Effector CD8-positive, alpha-beta T cell (primary cell): ENCODE measurements at places on chromosomes 2 and 18.

- DNase-seq = no peak
Measured at GRCh38 chr2:27792759-27793158, 21.2 kb downstream of the MRPL33 start.

GRCh38 chr2:119841550-119841949, 81.8 kb downstream of the PTPN4 start:
- DNase-seq = no peak

GRCh38 chr2:205850611-205851010, 168.3 kb downstream of the NRP2 start:
- DNase-seq = no peak

DNA sequence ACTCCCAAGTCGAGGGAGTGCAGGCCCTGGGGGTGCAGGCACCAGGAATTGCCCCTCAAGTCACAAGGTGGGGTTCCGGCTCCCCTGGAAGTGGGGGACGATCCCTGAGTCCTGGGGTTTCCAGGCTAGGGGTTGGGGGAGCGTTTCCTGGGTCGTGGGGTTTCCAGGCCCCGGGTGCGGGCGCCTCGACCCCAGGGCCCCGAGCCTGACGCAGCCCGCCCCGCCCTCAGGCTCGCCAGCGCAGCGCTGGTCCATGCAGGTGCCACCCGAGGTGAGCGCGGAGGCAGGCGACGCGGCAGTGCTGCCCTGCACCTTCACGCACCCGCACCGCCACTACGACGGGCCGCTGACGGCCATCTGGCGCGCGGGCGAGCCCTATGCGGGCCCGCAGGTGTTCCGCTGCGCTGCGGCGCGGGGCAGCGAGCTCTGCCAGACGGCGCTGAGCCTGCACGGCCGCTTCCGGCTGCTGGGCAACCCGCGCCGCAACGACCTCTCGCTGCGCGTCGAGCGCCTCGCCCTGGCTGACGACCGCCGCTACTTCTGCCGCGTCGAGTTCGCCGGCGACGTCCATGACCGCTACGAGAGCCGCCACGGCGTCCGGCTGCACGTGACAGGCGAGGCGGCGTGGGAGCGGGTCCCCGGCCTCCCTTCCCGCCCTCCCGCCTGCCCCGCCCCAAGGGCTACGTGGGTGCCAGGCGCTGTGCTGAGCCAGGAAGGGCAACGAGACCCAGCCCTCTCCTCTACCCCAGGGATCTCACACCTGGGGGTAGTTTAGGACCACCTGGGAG, 12.0 kb downstream of the SIGLEC15 start:
- peak; percentile 2 for DNase-seq

GRCh38 chr2:212928681-212929080, 222.7 kb downstream of the IKZF2 start:
- DNase-seq = no peak

DNA sequence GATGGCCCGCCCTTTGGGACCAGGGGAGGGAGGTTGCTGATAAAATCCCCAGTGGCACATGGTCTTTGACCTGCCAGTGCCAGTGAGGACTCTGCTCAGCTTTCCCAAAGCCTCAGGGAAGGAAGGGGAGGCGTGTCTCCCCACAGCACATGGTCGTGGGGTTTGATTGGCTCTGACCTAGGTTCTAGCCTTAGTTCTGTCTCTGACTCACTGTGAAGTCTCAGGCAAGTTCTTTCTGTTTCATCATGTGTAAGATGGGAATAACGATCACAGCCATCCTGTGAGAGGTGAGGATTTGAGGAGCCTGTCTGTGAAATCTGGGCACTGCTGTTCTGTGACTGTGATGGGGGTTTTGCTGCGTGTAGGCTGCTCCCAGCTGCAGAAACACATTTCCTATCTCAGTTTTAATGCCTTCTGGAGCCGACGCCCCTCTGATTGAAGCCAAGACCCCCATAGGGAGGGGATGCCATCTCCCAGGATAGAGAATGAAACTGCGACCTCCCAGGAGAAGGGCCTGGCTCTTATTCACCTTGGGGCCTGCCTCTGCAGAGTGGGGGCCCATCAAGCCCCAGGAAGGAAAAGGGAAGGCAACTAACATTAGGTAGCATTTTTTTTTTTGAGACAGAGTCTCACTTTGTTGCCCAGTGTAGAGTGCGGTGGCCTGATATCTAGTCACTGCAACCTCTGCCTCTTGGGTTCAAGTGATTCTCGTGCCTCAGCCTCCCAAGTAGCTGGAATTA, 84.0 kb downstream of the DDX1 start:
- no peak for DNase-seq

- DNase-seq = no peak
Measured at GRCh38 chr2:122831649-122832048, 1076.2 kb downstream of the TSN start.

GRCh38 chr2:10048501-10049171, 5.3 kb downstream of the KLF11 start:
- DNase-seq = no peak

DNA sequence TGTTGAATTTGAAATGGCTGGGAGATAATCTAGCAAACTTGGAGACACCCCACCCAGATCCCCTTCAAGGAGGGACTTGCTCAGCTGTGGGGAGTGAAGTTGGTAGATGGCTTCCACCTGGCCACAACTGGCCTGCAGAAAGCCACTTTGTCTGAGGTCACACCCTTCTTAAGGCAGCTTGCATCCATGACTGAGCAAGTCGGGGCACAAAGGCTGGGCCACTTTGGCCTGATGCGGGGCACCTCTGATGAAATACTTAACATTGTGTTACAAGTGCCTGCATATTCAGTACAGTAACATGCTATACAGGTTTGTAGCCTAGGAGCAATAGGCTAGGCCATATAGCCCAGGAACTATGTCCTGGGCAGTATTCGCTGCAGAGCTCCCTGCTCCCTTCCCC, 13.4 kb upstream of the RPL37A start:
- DNase-seq = no peak

GRCh38 chr2:126843081-126843480, 55.6 kb upstream of the TEX51 start:
- DNase-seq = no peak

- DNase-seq = no peak
Measured at GRCh38 chr2:16962505-16962904, 296.9 kb upstream of the CYRIA start.

GRCh38 chr2:225865468-225865867, 466.0 kb downstream of the NYAP2 start:
- no peak for DNase-seq

DNA sequence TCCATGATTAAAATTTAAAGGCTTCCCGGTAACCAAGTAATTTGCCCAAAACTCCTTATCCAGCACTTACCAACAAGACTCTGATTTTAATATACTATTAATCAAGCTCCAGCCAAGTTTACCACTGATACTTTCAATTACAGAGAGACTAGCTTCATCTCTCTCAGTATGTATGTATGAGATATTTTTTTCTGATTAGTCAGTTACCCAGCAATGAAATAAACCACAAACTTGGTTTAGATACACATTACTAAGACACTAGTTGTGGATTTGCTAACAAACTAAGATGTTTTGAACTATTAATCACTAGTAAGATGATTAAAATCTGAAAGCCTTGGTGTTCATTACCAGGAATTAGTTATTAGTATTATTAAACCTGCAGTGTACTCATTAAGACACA, 1272.2 kb upstream of the ACVR2A start:
- no peak for DNase-seq

GRCh38 chr2:46248171-46248570, 49.0 kb upstream of the EPAS1 start:
- DNase-seq = no peak

DNA sequence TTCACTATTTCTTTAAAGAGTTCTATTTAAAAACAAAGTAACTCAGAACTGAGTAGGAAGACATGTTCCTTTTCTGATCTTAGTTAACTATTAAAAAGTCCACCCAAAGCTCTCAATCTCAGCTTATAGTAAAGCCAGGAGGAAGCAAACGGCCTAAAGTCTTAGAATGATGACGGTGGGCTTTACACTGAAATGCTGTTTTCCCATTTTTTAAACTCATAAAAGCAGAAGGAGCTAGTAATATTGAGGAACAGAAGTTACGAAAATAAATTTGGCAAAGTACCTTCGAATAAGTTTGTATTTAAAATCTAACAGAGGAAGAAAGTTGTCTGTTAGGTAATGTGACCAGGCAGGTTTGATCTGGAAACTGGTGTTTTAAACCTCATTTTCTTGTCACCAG, 111.1 kb downstream of the ZNF532 start:
- no peak for DNase-seq

DNA sequence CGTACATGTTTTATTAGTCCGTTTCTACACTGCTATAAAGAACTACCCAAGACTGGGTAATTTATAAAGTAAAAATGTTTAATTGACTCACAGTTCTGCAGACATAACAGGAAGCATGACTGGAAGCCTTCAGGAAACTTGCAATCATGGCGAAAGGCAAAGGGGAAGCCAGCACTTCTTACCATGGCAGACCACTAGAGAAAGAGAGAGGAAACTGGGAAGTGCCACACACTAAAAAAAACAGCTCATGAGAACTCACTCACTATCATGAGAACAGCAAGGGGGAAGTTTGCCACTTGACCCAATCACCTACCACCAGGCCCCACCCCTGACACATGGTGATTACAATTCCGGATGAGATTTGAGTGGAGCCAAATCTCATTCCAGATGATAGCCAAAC, 466.2 kb downstream of the IRS1 start:
- DNase-seq = no peak

DNA sequence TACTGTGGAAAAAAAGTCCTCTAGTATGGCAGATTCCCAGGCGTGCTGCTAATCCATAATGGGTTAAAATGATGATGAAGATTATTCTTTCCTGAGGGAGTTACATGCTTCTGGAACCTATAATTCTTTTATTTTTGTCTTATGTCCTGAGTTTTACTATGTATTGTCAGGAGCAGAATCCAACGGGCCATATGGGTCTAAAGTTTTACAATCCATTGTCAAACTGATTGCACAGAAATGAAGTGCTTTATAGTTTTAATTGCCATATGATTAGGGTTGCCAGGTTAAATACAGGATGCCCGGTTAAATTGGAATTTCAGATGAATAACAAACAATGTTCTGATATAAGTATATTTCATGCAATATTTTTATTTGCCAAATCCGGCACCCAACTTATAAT, 100.9 kb upstream of the MAP3K20 start:
- DNase-seq = no peak

DNA sequence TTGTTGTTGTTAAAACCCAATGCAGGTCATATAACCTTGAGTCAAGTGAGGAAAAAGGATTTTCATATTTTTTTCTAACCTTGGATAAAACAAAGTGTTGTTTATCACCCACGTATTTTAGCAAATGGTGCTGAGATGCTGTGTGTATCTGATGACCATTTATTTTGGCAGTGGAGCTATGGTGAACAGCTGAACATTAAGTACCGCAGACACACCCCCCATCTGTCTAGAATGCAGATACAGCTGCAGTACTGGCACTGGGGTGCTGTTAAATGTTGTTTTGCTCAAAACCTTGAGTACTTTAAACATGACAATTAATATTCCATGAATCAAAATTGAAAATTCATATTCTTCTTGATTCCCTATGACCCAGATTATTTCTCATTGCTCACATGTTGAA, 773.3 kb upstream of the SLC39A10 start:
- no peak for DNase-seq

GRCh38 chr2:163664610-163665009, 71.2 kb downstream of the FIGN start:
- no peak for DNase-seq

GRCh38 chr2:127174136-127174535, 46.0 kb downstream of the CYP27C1 start:
- no peak for DNase-seq

- DNase-seq = peak; percentile 78
Measured at GRCh38 chr2:191150600-191151330, at the start of gene STAT4. TSS of gene STAT4 (minus strand) at chr2:191150994. CDS start at chr2:191148203, 2,791 bp downstream.

DNA sequence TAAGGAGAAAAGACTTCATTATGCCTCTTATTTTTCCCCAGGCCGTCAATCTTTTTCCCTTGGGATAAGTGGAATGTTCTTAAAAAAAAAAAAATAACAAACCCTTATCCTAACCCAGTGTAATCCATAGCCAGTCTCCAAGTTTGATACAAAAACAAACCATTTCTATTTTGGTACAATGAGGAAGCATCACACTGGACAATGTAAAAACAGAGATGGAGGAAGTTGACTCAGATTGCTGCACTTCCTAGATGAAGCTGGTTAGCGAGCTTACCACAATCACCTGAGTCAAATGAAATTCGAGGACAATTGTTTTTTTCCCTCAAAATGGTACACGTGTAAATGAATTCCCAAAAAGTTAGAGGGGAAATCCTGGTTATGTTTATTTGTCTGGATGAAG, 259.7 kb downstream of the TCF4 start:
- DNase-seq = no peak

GRCh38 chr18:49013291-49013691, 62.5 kb upstream of the SMAD7 start:
- DNase-seq = no peak

DNA sequence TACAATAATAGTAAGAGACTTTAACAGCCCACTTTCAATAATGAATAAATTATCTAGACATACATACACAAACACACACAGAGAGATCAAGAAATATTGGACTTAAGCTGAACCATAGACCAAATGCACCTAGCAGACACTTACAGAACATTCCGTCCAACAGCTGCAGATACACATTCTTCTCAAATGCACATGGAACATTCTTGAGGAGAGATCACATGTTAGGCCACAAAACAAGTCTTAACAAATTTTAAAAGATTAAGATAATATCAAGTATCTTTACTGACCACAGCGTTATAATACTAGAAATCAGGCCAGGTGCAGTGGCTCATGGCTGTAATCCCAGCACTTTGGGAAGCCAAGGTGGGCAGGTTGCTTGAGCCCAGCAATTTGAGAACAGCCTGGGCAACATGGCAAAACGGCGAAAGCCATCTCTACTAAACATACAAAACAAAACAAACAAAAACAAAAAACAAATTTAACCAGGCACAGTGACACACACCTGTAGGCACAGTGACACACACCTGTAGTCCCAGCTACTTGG, 7.4 kb downstream of the CERKL start:
- DNase-seq = no peak

DNA sequence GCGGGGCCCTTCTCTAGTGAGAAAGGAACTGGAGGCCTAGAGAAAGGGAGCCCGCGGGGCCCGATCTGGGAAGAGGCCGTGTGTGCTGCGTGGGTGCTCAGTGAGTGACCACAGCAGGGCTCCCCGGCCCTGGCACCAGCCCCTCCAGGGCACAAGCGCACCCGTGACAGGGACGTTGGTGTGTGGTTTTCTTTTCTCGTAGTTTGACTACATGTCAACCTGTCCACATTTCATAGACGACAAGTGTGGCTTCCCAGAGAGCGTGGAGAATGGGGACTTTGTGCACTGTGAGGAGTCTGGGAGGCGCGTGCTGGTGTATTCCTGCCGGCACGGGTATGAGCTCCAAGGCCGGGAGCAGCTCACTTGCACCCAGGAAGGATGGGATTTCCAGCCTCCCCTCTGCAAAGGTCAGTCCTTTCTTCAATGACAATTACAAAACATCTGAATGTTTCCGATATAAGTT, 83.1 kb downstream of the TPO start:
- no peak for DNase-seq

- no peak for DNase-seq
Measured at GRCh38 chr2:162369551-162369950, 25.6 kb downstream of the GCA start.

- DNase-seq = no peak
Measured at GRCh38 chr2:158204741-158205165, 103.1 kb downstream of the UPP2 start.
